ENCODE measurements at places on chromosomes 4 and X.

DNA sequence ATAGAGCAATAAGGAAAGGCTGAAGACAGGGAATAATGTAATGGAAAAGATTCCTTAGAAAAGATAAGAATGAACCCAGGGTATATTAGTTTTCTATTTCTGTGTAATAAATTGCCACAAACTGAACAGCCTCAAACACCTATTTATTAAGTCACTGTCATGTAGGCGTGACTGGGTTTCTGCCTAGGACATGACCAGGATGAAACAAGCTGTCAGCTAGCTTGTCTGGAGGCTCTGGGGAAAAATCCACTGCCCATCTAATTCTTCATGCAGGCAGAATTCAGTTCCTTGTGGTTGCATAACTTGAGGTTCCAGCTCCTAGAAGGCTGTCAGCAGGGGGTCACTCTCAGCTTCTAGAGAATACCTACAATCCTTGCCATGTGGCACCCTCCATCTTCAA is 277.7 kb downstream of the TMA16 start:
- no peak for DNase-seq

GRCh38 chr4:153514688-153515426 is 48.7 kb downstream of the TMEM131L start:
- no peak for DNase-seq

DNA sequence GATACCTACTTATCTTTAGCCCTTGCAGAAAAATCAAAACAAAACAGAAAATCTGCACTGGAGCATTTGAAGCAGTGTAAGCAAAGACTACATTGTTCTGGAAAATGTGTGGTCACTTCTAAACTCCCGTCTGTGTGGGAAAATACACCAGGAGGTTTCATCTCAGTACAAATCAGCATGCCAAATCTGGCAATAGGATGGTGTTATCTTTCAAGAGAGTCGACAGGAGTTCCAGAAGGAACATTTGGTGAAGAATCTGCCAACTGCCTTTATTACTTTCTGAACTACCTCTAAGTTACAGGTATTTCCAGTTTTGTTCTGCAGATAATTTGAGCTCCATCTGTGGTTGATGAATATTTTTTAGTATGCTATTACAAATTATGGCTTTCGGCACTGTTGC is 1348.0 kb downstream of the RAPGEF2 start:
- DNase-seq, result no peak

DNA sequence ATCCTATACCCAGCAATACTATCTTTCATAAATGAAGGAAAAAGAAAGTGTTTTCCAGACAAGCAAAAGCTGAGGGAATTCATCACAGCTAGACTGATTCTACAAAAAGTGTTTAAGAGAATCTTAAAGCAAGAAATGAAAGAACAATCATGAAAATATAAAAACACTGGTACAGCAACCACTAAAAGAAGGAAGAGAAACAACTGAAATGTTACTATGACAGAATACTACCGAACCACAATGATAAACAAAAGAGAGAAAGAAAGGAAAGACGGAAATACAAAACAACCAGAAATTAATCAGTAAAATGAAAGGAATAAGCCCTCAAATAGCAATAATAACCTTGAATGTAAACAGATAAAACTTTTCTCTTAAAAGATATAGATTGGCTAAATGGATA is 110.8 kb upstream of the AFF2 start:
- no peak for DNase-seq

- DNase-seq, result no peak
Measured at GRCh38 chr4:156805696-156806095, 165.9 kb downstream of the PDGFC start.

DNA sequence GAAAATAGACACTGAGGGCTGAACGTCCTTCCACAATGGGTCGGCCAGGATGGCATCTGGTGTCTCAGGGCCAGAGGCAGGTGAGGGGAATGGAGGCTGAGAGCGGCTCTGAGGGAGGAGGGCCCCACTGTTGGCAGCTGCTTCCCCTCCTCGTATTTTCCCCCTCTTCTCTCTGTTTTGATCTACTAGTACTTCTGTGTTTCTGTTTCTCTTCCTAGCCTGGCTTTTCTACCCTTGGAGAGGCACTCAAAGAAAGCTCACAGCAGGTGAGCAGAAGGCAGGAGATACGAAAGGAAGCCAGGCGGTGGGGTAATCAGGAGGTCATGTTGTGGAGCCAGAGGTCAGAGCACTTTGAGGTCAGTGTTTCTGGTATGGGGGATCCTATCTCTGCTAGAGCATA is 151.8 kb upstream of the GATB start:
- DNase-seq, result no peak

GRCh38 chr4:159860945-159861344 is 758.1 kb downstream of the RAPGEF2 start:
- DNase-seq, result no peak

Data from stimulated activated CD4-positive, alpha-beta T cell treated with anti-CD3 and anti-CD28 coated beads, TNF-alpha, amount 100 ng/mL, for 1 hour (primary cell).